Prostate gland (tissue), 2 donors: ENCODE measurements at places on chromosomes 2 and 18. TPM values are rescaled to one million over a fixed set of nuclear protein-coding genes. Genes with fewer than 3 reads are reported as not detected.

GRCh38 chr2:151729837-151730236 lies 4.4 kb downstream of the NEB start:
- no peak overlapping the region for H3K27ac ChIP-seq
- H3K4me1 ChIP-seq, result peaks cover 6% of the 10 kb centered on the region
- H3K4me3 ChIP-seq, result no peak overlapping the region

DNA sequence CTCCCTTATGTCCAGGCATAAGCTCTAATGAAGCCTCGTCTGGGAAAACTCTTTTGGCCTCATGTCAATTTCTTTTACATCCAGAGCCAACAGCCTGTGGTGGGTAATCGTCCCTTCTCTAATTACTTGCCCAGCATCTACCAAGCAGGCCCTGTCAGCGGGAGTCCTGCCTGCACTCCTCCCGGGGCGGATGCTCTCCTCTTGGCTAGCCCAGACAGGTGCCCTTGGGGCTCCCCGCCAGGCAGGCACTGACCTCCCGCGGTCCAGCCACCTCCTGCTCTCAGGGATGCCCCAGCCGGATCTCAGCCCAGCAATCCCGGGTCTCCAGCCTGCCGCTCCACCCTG lies 74.2 kb downstream of the NCAPH start:
- no peak overlapping the region for H3K4me3 ChIP-seq
- H3K36me3 ChIP-seq, result no peaks in the 10 kb centered on the region
- peak overlapping the region; percentile 30 for H3K27ac ChIP-seq

- no peaks in the 10 kb centered on the region for H3K36me3 ChIP-seq
- H3K4me3 ChIP-seq, result no peak overlapping the region
- DNase-seq, result no peak
- no peaks in the 10 kb centered on the region for H3K27me3 ChIP-seq
- H3K4me1 ChIP-seq, result no peaks in the 10 kb centered on the region
Observed at GRCh38 chr2:106342831-106343251, 125.4 kb downstream of the RGPD3 start.

GRCh38 chr2:70905443-70906421 lies 30.0 kb upstream of the ATP6V1B1 start:
- no peaks in the 10 kb centered on the region for H3K4me1 ChIP-seq
- no peak overlapping the region for H3K27ac ChIP-seq
- H3K36me3 ChIP-seq, result no peaks in the 10 kb centered on the region
- no peak overlapping the region for H3K4me3 ChIP-seq
- DNase-seq, result no peak

- H3K4me1 ChIP-seq, result no peaks in the 10 kb centered on the region
- no peak overlapping the region for H3K4me3 ChIP-seq
- no peak overlapping the region for H3K27ac ChIP-seq
- no peaks in the 10 kb centered on the region for H3K36me3 ChIP-seq
Observed at GRCh38 chr2:58195662-58196061, 45.5 kb downstream of the FANCL start.

- H3K4me1 ChIP-seq, result no peaks in the 10 kb centered on the region
- H3K27me3 ChIP-seq, result no peaks in the 10 kb centered on the region
- no peak overlapping the region for H3K27ac ChIP-seq
- no peak for DNase-seq
- no peaks in the 10 kb centered on the region for H3K36me3 ChIP-seq
Observed at GRCh38 chr18:22778996-22779395, 154.1 kb upstream of the RBBP8 start.

DNA sequence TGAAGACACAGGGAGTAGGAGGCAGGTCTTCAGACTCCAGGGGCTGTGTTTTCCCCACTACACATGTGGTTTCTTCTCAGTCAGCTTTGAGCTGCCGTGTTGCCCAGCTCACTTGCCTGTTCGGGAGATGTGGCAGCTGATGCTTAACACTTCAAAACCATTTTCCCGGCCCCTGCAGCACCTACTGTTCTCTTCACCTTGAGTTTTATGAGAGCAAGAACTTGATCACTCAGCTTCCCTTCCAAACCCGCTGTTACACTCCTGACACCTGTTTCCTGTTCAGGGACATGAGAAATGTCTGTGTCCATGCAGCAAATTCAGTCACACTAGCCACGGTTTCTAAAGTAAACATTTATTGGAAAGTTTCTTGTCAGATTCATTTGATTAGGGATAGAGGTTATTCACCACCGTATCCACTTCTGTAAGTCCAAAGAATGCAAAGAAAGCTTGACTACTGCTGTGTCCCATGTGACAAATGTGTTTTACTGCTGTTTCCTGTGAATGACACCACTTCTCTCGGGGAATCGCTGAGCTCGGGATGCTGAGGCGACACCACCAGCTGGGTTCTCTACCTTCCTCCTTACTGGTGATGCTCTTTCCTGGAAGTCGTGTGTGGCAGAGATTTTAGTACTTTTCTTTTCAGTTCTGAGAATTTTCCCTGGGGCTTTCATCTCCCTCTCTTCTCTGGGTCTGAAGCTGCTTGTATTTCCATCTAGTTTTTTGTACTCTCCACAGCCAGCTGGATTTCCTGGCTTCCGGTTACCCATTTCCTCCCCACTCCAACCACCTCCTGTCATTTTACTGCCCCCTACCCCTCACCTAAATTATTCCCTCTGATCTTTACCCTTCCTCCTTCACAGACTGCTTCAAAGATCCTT lies 91.7 kb downstream of the KLF7 start:
- no peaks in the 10 kb centered on the region for H3K36me3 ChIP-seq
- H3K4me3 ChIP-seq, result no peak overlapping the region
- no peaks in the 10 kb centered on the region for H3K27me3 ChIP-seq

DNA sequence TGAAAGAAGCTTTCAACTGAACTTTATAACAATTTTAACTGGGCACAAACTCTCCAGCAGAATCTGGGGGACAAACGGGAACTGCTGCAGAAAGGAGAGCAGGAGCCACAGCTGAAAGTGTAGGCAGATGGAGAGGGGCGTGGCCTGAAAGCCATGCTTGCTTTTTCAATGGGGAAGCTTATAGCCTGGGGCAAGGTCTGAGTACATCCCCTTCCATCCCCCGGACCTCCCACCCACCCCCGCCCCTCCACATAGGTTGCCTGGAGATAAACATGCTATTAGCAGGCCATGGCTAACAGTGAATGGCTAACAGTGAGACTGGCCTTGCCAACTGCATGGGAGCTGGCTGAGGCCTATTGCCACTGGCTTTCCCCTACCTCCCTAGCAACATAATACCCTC lies 317.9 kb upstream of the TANK start:
- no peak overlapping the region for H3K4me3 ChIP-seq
- no peaks in the 10 kb centered on the region for H3K4me1 ChIP-seq
- H3K36me3 ChIP-seq, result no peaks in the 10 kb centered on the region
- H3K27ac ChIP-seq, result no peak overlapping the region
- H3K27me3 ChIP-seq, result no peaks in the 10 kb centered on the region

DNA sequence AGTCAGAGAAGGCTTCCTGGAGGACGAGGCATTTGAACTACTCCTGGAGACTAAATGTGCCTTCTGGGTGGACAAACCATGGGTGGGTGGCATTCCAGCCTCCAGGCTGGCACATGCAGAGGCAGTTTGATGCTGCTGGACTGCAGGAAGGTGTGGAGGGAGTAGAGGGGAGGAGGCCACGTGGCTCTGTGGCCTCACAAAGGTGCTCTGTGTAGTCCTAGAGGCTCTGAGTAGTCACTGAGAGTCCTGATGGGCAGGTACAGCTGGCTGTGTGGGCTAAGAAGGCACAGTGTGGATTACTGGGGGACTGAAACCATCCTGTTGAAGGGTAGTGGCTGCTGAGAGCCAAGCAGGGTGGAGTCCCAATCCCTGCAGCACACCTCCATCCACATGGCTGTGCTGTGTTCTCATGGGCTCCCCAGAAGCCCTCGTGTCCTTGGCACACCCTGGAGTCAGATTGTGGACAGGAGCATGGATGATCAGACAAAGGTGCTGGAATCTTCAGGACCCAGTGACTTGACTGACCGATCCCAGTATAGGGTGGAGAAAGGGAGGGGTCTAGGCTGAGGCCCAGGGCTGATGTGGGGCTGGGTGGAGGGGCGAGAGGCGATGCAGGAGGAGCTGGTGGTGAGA lies 87.4 kb upstream of the HS6ST1 start:
- H3K4me3 ChIP-seq, result no peak overlapping the region
- H3K36me3 ChIP-seq, result no peaks in the 10 kb centered on the region
- no peak overlapping the region for H3K27ac ChIP-seq
- DNase-seq, result no peak

SERPINB11 gene
- 37.8 TPM for total RNA-seq

IL36G gene
- not detected for total RNA-seq

ATP5MC3 gene
- 133 TPM for total RNA-seq

SP5 gene
- 8.4 TPM for total RNA-seq

CREG2 gene
- not detected for total RNA-seq

GFPT1 gene
- 27.4 TPM for total RNA-seq

POTEI gene
- total RNA-seq, result 18.8 TPM

CHRNG gene
- not detected for total RNA-seq
